Epithelial cell of alveolus of lung (primary cell): ENCODE measurements at places on chromosomes 12 and 14. TPM values are rescaled to one million over a fixed set of nuclear protein-coding genes. Genes with fewer than 3 reads are reported as not detected.

The OR4E2 gene
- total RNA-seq, result not detected in 2 replicates

The SPTLC2 gene
- 9.6 and 26.4 TPM in 2 replicates for total RNA-seq

The SOX5 gene
- total RNA-seq, result 5.4 and 12.4 TPM in 2 replicates

The CEP290 gene
- 3.9 and 9.3 TPM in 2 replicates for total RNA-seq

The KCNMB4 gene
- total RNA-seq, result 1.4 TPM in 2 replicates

The KLHL33 gene
- total RNA-seq, result 0.13 TPM in 1 of 2 replicates, not detected in the other

The KRT71 gene
- not detected in 2 replicates for total RNA-seq

The CAPZA3 gene
- total RNA-seq, result not detected in 2 replicates

The RERG gene
- 0.26 and 2.0 TPM in 2 replicates for total RNA-seq

The SMARCD1 gene
- total RNA-seq, result 56.8 and 108 TPM in 2 replicates

The P2RX2 gene
- total RNA-seq, result not detected in 2 replicates

The RPL10L gene
- total RNA-seq, result not detected in 2 replicates

The TPH2 gene
- not detected in 2 replicates for total RNA-seq

The CYP27B1 gene
- total RNA-seq, result 0.26 and 0.32 TPM in 2 replicates

The GLT8D2 gene
- 8.2 and 13.1 TPM in 2 replicates for total RNA-seq
